ENCODE measurements at places on chromosomes 2 and 18.

DNA sequence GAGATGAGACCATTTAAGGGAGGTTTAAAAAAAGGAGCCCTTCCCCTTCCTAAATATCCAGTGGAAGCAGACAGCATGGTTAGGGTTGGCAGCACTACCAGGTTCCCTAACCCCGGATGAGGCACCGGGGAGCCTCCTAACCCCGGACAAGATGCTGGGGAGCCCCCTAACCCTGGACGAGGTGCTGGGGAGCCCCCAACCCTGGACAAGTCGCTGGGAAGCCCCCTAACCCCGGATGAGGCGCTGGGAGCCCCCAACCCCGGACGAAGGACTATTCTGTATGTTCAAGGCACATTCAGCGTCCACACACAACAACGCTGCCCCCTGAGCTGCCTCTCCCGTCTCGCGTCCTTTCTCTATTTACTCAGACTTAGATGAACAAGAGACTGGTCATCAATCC, 51.9 kb downstream of the ANKMY1 start:
- DNase-seq = no peak

- no peak for DNase-seq
Observed at GRCh38 chr2:85110991-85111560, 22.1 kb upstream of the TCF7L1 start.

DNA sequence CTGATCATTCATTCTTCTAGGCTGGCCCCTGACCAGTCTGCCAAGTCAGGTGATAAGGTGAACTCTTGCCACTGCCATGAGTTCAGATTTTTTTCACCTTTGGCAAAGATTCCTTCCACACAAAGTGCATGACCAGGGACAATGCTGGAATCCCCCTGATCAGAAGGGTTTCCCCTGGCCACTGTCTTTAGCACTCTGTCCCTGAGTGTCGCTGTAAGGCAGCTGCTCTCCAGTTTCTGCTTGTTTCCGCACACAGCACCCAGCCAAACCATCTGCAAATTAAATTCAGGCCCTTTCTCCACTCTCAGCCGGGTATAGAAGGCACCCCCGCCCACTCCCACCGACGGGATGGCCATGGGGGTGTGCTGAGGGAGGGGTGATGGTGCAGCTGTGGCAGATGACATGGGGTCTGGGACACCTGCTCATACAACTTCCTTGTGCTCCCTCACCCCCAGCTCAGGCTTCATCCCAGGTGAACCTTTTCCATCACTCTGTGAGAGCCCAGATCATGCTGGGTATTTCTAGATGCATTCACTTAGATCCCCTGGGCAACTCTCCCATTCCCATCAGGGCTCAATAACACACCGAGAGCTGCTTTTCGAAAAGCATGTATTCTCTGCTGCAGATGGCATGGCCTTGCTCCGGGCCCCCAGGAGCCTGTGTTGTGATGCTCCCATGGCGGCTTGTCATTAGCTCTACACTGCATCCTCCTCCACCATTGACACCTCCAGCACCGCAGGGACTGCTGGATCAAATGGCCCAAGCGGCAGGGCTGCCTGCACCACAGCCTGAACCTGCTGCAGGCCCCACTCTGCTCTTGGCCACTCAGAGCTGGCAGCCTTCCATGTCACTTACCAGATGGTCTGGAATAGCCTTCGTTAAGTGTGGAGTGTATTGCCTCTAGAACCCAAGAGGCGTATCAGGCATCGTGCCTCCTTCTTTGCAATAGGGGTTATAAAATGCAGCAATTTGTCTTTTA, 52.3 kb upstream of the ROCK2 start:
- no peak for DNase-seq

DNA sequence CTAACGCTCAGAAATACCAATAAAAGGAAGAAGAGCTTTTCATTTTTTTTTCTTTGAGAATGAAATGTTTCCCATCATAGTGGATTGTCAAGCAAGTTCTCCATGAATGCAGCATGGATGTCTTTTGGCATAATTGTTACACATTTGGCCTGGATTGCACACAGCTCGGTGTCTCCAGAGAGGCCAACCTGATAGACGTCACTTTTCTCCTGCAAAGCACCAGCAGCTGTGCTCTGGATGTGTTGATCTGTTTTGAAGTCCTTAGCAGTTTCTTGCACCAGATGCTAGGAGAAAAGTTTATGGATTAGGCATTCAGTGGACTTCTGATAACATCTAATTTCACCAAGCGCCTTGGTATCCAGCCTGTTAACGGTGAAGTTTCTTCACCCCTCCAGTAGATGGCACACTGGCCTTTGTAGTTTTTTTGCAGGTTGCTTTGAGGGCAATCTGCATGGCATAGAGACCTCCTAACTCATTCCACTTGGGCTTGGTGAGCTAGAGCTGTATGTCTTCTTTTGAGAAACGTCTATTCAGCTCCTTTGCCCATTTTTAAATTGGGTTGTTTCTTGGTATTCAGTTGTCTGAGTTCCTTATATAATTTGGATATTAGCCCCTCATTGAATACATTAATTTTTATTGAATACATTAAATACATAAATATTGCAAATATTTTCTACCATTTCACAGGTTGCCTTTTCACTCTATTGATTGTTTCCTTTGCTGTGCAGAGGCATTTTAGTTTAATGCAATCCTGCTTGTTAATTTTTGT, 59.7 kb downstream of the PTH2R start:
- DNase-seq = no peak

DNA sequence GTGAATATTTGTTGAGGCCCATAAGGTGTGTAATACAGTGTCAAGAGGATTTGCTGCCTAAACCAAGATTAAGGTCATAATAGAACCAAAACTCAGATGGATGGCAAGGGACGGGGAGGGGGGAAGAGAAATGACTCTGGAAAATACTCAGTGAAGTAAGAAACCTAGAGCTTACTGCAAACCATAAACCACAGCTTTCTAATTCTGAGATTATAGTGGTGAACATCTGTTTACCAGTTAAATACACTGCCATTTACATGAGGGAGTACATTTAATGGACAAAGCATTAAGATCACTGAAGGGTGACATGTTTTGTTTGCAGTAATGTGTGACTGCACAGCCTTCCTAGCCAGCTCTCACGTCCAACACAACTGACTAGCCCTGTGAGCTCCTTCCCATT, 19.8 kb downstream of the EVX2 start:
- DNase-seq = no peak

DNA sequence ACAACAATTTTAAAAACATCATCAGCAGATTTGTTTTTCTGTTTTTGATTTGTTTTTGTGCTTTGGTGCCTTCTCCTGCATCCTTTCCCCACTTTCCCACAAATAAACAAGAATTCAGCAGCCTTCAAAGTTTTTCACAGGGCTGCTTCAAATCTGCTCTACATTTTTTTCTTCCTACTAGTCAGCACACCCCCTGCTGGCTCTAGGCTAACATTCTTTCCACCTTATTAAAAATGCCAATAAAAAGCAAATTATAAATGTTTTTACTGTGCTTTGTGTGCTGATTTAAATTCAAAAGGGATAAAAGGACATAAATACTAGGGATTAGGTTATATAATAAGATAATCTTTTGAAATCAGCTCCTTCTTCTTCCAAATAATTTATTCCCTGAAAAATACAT, 6.2 kb upstream of the CNTNAP5 start:
- DNase-seq = no peak

DNA sequence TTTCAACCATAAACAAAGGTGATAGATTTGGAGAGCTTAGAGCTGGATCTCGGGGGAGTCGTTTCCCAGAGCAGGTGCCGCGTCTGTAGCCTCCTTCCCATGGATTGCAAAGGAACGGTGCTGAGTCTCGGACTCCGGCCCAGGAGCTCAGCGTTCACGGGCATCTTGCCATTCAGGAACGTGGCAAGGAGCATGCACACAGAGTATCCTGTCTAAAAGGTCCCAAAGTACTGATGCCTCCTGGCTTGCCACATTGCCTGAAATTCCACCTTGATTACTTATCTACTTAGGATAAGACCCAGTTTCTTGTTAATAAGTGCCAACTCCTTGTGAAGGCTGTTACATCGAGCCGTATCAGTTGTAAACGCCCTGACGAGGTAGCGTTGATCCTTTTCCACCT, 197.8 kb upstream of the MYT1L start:
- no peak for DNase-seq

- DNase-seq = no peak
Observed at GRCh38 chr2:118222672-118223421, 134.6 kb downstream of the INSIG2 start.

Measured in stimulated activated CD4-positive, alpha-beta T cell treated with anti-CD3 and anti-CD28 coated beads, Interleukin-15, amount 100 ng/mL, for 1 hour (primary cell).